ENCODE measurements at places on chromosomes 5 and 9.

- peak; percentile 53 for DNase-seq
Measured at GRCh38 chr9:107466826-107467225, 22.7 kb downstream of the KLF4 start.

DNA sequence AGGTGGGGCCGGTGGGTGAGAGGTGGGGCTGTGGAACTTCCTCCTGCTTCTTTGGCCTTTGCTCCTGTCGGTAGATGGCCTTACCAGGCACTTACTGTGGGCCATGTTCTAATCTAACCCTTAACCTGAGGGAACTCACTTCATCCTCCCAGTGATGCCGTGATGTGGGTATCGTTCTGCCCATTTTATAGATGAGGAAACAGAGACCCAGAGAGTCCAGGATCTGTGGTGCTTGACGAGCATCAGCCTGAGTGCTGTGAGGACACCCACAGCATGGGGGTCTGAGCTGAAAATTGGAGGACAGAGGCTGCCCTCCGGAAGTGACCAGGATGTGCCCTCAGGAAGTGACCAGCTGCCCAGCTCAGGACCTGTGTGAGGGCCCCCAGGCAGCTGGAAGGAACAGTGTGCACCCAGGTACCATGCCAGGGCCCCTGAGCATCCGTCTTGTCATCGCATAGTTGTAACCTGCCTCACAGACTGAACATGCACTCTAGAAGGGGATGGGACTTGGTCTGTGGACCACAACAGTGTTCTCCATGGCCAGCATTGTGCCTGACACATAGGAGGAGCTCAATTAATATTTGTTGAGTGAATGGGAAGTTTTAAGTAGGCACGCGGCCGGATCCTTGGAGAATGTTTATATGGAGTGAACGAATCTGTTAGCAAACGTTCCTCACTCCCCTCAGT lies 8.5 kb downstream of the NEK6 start:
- no peak for DNase-seq

DNA sequence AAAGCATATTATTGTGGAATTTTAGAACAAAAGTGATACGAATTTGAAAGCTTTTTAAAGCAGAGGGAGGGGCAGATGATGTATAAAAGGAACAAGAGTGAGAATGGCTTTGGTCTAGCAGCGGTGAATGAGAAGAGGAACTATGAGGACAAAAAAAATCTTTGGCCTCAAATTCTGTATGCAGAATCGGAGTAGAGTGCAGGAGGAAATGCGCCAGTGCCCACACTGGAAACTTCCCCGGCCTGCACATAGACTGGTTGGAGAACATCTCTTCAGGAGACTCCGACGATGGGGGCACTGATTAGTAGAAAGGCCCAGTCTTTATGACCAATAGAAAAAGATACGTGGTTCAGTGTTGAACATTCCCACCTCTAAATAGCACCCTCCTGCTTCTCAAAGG lies 51.3 kb downstream of the SLC46A2 start:
- DNase-seq = no peak

GRCh38 chr5:144247131-144247530 lies 76.5 kb downstream of the KCTD16 start:
- no peak for DNase-seq

DNA sequence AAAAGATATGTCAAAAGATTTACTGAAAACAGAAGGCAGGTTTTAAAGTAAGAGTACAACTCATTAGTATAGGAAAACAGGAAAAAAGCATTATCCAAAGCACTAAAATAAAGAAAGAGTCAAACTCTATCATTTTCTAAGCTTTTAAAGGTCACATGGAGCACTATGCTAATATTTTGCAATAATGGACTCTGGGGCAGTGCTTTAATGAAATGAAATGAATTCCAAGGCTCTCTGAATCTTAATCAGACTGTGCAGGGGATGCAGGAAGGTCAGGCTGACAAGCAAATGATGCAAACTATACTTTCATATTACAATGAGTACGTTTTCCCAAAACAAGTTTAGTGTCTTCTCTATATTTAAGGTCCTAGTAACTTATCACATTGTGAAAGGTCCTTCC lies 981.9 kb upstream of the DMAC1 start:
- DNase-seq = no peak

GRCh38 chr5:172088801-172089200 lies 82.4 kb upstream of the FBXW11 start:
- peak; percentile 32 for DNase-seq

DNA sequence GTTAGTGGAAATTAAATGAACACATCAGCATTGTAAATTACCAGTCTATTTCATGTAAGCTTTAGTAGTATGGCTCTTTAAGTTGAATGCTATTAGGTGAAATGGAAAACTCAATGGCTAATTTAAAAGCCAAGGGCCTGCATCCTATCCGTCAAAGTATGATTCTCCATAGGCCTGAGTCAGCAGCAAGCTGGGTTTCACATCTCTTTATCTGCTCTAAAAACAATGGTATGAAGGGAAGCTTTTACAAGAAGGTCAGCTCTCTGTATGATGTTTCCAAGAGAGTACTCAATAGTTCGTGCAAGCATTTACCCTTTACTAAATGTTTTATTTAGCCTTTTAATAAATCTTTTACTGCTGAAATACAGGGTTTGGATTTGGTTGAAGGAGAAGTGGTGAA lies 62.8 kb downstream of the MAP1B start:
- no peak for DNase-seq

DNA sequence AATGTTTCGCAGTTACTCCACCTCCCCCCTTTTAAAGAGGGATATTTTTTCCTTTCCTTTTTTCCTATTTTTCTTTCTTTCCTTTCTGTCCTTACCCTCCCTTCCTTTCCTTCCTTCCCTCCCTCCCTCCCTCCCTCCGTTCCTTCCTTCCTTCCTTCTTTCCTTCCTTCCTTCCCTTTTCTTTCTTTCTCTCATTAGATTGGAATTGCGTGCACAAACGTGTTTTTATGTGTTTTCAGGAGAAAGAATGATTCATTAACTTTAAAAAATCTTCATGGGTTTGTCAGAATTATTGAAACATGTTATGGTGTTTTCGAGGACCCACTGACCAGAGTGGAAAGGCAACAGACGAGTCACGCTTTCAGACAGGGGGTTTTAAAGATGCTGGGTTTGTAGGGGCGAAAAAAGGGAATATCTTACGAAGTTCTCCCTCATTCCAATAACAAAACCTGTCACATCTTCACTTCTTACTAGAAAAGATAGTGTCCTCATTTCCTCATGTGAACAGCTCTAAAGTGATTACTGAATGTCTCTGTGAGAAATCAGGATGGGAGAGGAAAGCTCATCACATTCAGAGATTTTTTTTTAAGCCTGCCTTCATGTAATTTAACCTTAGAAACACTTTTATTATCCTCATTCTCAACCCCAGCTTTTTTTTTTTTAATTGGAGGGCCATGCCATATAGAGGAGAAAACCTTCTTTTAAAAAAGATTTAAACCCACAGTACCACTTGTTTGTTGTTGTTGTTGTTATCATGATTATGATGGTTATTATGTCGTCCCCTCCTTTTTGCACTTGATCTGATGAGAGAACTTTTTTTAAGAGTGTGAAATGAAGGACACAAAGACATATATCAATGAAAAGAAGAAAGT lies 21.9 kb downstream of the NR2F1 start:
- DNase-seq = no peak

GRCh38 chr9:110066929-110067716 lies 140.8 kb downstream of the C9orf152 start:
- DNase-seq = no peak

GRCh38 chr5:149302641-149303040 lies 31.0 kb downstream of the AFAP1L1 start:
- no peak for DNase-seq

DNA sequence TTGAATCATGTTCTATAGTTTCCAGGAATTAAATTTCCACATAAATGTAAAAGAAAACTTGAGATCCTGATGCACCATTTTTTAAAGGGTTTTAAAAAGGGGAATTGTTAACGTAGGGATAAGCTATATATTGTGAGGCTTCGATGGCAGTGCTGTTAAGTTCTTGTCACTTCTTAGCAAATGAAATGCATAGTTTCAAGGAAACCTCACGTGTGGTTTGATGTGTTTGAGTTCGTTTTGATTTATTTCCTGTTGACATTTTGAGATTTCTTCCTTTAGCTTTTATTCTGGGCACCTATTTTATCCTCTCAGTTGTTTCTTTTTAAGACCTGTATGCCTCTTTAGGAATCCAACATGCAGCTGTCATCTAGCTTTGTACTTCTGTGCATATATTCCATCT lies 301.0 kb downstream of the DOCK8 start:
- no peak for DNase-seq

GRCh38 chr9:93897075-93897970 lies 57.8 kb downstream of the BARX1 start:
- peak; percentile 29 for DNase-seq

- DNase-seq = no peak
Measured at GRCh38 chr9:34370335-34370969, 6.2 kb downstream of the MYORG start.

GRCh38 chr9:27413511-27414219 lies 110.4 kb upstream of the IFNK start:
- no peak for DNase-seq

DNA sequence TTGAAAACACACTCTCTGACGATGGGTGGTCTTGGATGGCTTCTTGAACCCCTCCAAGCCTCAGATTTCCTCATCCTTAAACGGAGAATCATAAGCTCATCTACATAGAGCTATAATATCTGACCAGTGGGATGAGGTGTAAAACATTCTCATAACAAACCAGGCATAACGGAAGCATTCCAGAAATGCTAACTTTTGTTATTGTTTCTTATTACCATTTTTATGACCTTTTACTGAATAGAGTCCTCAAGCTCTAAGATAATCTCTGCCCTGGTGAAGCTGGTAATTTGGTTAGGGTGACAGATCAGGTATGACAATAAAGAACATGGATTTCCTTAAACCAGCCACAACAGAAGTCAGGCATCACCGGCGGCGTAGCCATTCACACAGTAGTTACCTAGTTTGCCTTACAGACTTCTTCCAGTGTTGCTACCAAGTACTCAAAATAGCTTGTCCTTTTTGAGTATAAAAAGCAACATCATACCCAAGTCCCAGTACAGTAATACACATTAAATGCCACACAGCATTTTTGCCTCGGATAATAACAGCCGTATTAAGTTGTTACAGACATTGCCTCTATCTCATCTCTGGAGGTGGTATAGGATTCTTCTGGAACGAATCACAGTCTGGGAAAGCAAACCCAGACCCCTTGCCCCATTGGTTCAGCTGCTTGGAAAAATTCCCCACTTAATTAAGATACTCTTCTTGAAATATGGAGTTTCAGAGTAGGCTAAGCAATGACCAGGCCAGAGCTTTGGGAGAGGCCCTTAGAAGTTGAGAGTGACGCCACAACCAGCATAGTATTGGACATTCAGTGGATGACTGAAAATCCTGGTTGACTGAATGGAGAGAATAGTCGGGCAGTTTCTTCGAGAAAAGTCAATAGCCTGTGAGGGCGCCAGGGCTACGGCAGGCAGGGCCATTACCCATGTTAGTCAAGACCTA lies 252.5 kb downstream of the SLIT3 start:
- DNase-seq = no peak

GRCh38 chr5:175603987-175604739 lies 53.7 kb upstream of the HRH2 start:
- DNase-seq = no peak
